Tracheal epithelial cell (primary cell): ENCODE measurements at places on chromosomes 11 and 22. TPM values are rescaled to one million over a fixed set of nuclear protein-coding genes. Genes with fewer than 3 reads are reported as not detected.

Gene OR5B21
- not detected in 2 replicates for total RNA-seq

Gene HBG2
- total RNA-seq: not detected in 2 replicates

Gene DAGLA
- total RNA-seq: under 0.01 and 0.96 TPM in 2 replicates

Gene CHST1
- total RNA-seq: under 0.01 TPM in 1 of 2 replicates, not detected in the other

Gene SLC29A2
- 2.2 and 3.2 TPM in 2 replicates for total RNA-seq

Gene FGF3
- total RNA-seq: not detected in 2 replicates

Gene CCS
- total RNA-seq: 23.9 and 26.5 TPM in 2 replicates

Gene OR5A1
- total RNA-seq: not detected in 2 replicates

Gene RFPL3
- total RNA-seq: not detected in 2 replicates

Gene MYEOV
- total RNA-seq: under 0.01 and 4.8 TPM in 2 replicates

Gene GP1BB
- under 0.01 and 3.1 TPM in 2 replicates for total RNA-seq

Gene POTEH
- not detected in 2 replicates for total RNA-seq

Gene HSPB2
- 0.24 TPM in 1 of 2 replicates, not detected in the other for total RNA-seq

Gene DMC1
- total RNA-seq: 1.3 and 2.2 TPM in 2 replicates

Gene EXT2
- 103 and 132 TPM in 2 replicates for total RNA-seq

Gene C11orf42
- total RNA-seq: not detected in 2 replicates

Gene CRACR2B
- total RNA-seq: 0.43 and 2.4 TPM in 2 replicates

Gene SLC22A6
- not detected in 2 replicates for total RNA-seq

Gene TMA7B
- not detected in 2 replicates for total RNA-seq

Gene GRM5
- total RNA-seq: under 0.01 TPM in 1 of 2 replicates, not detected in the other

Gene OR10G8
- not detected in 2 replicates for total RNA-seq

Gene CPSF7
- 10.9 and 13.3 TPM in 2 replicates for total RNA-seq
